ENCODE measurements at places on chromosomes 6 and 20. TPM values are rescaled to one million over a fixed set of nuclear protein-coding genes. Genes with fewer than 3 reads are reported as not detected.

The SEL1L2 gene
- not detected for total RNA-seq

The ZC3H12D gene
- 0.23 TPM for total RNA-seq

The KIF25 gene
- total RNA-seq = not detected

The CASS4 gene
- total RNA-seq = 0.08 TPM

The ADGRF1 gene
- 0.05 TPM for total RNA-seq

The ANGPT4 gene
- total RNA-seq = not detected

The CCDC170 gene
- total RNA-seq = 0.11 TPM

The LST1 gene
- total RNA-seq = not detected
